ENCODE measurements at places on chromosomes 5 and 9.

GRCh38 chr5:96180684-96181435, 219.2 kb upstream of the ELL2 start:
- DNase-seq, result no peak

DNA sequence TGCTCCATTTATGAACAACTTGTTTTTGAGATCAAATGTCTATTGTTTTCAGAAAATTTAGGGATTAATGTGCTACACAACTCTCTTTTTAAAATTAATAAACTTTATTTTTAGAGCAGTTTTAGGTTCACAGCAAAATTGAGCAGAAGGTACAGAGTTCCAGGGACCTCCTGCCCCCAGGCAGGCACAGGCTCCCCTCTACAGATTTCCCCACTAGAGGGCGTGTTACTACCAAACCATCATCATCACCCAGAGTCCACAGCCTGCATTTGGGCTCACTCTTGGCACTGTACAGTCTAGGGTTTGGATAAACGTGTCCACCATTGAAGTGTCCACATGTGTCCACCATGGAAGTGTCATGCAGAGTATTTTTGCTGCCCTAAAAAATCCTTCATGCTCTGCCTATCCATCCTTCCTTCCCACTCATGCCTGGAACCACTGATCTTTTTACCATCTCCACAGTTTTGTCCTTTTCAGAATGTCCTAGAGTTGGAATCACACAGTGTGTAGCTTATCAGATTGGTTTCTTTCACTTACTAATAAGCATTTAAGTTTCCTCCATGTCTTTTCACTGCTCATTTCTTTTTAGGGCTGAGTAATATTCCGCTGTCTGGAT, 61.7 kb downstream of the MRPL36 start:
- DNase-seq, result peak; percentile 31

DNA sequence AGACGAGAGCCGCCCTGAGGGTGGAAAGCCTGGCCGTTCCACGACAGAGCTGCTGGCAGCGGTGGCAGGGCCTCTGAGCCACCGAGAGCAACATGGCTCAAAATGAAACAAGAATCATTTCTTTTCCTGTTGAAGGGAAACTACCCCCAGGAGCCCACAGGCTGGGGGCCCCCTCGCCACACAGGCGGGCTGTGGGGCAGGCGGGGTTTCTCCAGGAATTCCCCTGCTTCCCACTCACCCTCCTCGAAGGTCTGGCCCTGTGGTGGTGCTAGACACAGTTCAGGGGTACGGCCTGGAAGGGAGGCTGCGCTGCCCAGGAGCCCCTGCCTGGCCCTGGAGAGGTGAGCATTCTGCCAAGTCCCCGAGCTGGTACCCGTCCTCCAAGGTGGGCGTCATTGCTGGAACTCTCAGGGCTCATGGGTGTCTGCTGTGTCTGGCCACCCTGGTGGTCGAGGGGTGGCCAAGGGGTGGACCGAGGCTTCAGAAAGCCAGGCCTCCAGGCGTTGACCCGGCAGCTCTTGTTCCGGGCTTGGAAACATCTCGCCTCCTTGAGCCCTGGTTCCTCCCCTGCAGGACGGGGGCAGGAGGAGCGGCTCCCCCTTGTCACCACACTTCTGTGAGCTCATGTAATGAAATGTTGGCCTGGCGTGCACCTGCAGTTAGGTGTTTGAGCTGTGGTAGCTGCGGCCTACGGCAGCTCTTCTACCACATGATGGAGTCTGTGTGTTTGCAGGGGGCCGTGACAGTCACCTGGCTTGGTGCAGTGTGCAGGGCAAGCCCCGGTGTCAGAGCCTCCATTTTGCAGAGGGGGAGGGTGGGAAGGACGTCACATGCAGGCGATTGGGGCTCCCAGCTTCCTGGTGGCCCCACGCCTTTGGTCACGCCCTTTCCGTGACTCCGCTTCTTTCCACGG, 65.3 kb downstream of the RXRA start:
- DNase-seq, result no peak

DNA sequence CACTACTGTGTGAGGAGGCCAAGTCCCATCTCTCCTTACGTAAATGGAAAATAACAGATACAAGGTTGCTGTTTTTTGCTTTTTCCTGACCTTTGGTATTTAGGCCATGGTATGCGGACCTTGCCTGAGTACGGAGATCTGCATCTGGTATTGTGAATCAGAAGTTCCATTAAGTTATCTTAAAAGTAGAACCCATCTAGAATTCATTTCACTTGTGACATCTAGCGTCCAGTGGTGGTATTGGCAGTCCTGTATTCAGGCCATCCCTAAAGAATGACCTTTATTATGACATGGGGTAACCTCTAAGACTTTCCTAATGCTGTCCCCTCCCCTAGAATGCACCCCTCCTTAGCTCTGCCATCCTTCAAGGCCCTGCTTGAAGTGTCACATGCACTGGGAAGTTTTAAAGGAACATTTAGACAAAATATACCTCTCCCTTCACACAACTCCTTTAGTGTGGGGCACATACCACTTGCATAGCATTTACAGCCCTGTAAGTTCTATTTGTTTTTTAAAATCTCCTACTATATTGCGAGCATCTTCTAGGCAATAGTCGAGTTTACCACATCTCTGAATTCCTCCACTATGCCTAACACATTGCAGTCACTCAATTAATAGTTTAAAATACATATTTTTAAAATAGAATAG, 1.9 kb upstream of the SPDL1 start:
- DNase-seq, result no peak

- DNase-seq, result no peak
Observed at GRCh38 chr5:141094481-141095262, at the start of gene PCDHB2. Gene PCDHB2, plus strand, starts transcription at chr5:141094615. Its CDS starts 176 bp downstream, at chr5:141094791.

- DNase-seq, result no peak
Observed at GRCh38 chr9:98172604-98173003, 19.8 kb downstream of the CORO2A start.

- no peak for DNase-seq
Observed at GRCh38 chr5:118017536-118017935, 970.8 kb downstream of the DTWD2 start.

DNA sequence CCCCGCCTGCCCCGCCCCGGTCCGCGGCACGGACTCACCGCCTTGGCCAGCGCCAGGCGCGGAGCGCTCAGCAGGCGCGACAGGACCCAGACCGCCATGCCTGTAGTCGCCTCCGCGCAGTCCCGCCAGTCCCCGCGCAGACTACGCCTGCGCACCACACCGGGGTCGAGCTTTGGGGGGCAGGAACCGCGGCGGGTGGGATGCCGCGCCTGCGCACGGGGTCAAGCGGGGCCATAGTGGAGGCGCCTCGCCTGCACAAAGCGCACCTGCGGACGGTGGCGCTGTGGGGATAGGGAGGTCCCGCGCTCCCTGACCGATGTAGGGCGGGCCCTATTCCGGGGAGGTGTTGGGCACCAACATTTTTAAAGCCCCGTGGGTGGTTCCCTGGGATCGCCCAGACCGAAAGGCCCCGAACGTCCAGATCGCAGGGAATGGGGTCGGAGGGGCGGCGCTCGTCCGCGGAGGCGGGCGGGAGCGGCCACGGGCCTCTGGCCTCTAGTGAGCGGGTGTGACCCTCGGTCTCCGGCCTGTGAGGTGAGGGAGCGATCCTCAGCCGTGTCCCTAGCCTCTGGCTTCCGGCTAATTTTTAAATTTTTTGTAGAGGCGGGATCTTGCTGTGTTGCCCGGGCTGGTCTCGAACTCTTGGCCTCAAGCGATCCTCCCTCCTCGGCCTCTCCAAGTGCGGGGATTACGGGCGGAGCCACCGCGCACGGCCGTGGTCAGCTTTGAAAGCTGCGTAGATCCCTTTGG, 70.8 kb upstream of the LPCAT1 start:
- DNase-seq, result peak; percentile 90

GRCh38 chr9:136119883-136120393, 1.3 kb upstream of the TMEM250 start:
- DNase-seq, result no peak

DNA sequence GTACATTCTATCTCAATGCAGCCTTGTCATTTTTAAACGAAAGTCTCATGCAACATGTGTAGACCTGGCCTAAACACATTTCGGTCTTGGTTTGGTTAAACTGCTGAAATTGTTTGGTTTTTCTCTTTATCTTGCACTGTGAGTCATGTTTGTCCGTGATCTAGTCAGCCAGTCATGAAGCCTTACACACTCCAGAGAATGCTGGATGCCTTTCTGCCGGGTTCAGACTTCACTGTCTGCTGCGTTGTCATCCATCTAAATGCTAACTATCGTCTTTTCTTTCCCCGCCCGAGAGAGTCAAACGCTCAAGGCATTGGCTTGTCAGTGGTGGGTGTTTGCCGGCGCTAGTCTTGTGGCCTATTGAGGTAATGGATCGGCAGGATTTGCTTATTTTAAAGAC, 1194.6 kb upstream of the WWC1 start:
- DNase-seq, result no peak

DNA sequence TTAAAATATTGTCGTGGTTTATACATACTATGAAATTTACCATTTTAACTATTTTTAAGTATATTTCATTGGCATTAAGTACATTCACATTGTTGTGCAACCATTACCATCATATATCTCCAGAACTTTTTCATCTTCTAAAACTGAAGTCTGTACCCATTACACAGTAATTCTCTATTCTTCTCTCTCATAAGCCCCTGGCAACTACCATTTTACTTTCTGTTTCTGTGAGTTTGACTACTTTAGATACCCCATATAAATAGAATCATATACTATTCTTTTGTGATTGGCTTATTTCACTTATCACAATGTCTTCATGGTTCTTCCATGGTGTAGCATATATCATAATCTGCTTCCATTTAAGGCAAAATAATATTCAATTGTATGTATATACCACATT, 30.3 kb downstream of the NDUFS4 start:
- DNase-seq, result no peak

DNA sequence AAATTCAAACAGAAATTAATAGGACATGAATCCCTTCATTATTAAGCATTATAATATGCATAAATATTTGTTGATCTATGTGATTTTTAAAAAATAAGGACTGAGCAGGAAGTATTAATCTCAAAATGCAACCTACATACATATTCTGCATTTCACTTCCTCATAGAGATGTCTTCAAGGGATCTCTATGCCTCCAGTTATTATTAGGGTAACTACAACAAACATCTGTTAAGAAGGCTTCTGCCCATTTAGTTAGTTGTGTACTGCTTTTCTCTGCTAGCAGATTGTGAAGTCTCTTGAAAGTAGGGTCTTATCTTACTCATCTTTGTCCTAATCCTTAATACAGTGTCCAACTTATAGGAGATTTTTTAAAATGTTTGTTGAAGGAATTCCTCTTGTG, 414.1 kb downstream of the ACTL7B start:
- DNase-seq, result no peak

DNA sequence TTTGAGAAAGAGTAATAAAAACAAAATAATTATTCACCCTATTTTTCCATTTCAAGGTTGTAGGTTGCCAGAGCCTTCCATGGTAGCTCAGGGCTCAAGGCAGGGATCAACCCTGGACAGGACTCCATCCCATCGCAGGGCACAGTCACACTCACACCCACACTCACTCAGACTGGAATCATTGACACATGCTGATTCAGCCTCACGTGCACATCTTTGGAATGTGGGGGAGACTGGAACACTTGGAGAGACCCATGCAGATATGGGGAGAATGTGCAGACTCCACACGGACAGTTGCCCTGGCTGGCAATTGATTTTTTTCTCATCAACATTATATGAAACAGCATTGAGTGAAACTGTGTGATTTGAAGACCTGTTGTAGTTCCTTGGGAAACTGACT, 234.1 kb downstream of the ADGRV1 start:
- DNase-seq, result no peak

GRCh38 chr5:124783285-124783684, 36.8 kb upstream of the ZNF608 start:
- DNase-seq, result no peak

GRCh38 chr9:93139365-93140182, 5.5 kb upstream of the NINJ1 start:
- peak; percentile 65 for DNase-seq

DNA sequence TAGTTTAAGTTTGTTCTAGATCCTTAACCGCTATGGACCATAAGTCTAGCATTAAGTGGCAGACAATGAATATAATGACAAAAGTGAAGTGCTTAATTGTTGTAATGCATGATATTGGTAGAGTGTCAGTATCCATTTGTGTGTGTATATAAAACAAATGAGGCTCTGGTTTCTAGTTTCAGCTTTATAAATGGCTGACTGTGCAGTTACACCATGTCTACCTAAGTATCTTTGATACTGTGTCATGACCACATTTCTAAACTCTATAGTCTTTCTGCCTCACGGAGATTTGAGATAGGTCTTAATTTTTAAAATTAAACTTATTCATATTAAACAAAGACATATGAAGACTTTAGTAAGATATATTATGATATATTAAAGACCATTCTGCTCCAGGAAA, 92.0 kb downstream of the SPEF2 start:
- no peak for DNase-seq

DNA sequence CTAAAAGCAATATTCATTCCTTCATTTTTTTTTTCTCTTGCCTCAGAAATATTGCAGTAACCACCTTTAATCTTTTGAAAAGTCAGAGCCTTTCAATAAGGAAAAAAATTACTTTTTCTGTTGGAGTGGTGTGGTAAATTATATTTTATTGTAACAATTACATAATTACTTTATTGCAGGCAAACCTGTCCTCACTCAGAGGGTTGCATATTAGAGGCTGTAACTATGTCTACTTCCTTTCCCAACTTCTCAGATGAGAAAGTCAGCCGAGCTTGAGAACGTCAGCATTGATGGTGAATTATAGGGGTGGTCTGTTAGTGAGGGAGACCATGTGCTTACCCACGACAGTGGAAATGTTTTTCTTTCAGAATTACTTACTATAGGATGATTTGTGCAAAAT, 611.8 kb downstream of the KIF4B start:
- no peak for DNase-seq

All from left forelimb (tissue), 1 donor.